ENCODE measurements at places on chromosomes 7 and 10.

- no peak for DNase-seq
These were observed 25.4 kb downstream of the STAM start for GRCh38 chr10:17669185-17669872.

GRCh38 chr10:23200997-23201652 lies 9.0 kb downstream of the PTF1A start:
- no peak for DNase-seq

DNA sequence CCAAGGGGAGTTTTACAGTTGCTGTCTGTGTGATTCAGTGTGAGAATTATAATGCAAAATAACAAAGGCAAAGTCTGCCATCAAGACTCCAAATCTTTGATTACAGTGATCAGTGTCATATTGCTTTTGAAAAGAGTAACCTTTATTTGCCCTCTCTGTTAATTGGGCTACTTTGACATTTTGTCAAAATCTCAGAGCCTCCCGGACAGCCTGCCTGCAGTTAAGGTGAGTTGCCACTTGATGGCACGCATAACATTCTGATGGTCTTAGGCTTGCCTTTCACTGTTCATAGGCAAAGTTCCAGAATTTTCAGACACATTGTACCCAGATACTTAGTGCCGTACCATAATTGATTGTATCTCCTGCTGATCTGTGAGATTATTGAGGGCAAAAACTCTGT lies 253.5 kb downstream of the ABCA13 start:
- no peak for DNase-seq

DNA sequence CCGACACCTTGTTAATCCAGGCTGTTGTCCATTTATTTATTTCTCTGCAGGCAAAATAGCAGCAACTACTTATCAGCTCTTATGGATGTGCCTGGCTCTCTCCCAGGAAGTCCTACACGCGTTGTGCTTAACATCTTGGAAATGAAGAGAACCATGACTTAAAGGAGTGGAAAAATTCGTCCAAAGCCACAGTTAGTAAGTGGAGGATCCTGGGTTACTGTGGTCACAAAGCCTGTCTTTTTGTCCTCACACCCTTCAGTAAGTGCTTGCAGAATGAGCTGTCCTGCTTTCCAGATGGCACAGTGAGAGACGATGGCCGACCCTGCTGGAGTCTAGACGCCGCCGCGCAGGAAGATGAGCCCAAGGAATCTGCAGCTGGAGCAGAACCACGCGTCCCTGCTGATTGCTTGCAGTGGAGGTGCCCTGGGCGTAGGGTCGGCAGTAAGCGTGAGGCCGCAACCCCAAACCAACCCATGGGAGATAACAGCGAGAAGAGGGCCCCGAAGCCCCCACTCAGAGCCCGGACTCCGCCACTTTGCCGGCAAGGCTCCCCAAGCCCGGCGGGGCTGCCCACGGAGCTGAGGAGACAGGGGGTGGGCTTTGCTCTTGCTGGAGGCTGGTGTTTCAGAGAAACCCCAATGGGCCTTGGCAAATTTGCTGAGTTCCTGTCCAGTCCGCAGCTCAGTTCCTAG lies 178.6 kb downstream of the CXCL12 start:
- no peak for DNase-seq

GRCh38 chr10:102649797-102650654 lies 5.7 kb downstream of the TRIM8 start:
- no peak for DNase-seq

GRCh38 chr7:107996072-107996882 lies 6.7 kb downstream of the LAMB1 start:
- DNase-seq: no peak

GRCh38 chr7:38224392-38224791 lies 46.3 kb downstream of the STARD3NL start:
- no peak for DNase-seq

DNA sequence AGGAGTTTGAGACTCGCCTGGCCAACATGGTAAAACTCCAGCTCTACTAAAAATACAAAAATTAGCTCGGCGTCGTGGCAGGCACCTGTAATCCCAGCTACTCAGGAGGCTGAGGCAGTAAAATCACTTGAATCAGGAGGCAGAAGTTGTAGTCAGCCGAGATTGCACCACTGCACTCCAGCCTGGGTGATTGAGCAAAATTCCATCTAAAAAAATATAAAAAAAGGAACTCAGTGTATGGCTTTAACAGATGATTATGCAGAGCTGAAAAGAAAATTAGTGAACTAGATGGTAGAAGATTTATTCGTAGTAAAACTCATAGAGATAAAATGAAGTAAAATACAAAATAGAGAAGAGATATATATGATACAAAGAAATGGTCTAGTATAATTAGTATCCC lies 12.6 kb upstream of the CNOT4 start:
- no peak for DNase-seq

DNA sequence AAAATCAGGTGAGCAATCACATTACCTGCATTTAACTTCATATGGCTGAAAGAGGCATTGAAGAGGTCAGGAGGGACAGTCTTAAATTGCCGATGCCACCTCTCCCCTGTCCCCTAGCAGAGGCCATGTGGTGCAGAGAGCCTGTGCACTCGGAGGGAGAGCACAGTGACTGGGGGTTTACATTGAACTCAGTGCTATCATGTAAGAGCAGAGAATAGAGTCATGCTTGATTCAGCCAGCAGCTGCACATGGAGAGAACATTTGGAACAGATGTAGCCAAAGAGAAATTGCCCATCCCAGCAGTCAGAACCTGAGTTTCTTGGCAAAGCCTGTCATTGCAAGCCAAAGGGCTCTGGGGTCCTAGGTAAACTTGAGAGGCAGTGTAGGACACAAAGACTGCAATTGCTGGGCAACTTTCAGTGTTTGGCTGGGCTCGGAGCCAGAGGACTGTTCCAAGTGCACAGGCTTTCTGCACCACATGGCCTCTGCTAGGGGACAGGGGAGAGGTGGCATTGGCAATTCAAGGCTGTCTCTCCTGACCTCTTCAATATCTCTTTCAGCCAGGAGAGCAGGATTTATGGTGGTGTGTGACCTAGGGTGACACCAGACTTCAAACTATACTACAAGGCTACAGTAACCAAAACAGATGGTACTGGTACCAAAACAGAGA lies 267.1 kb downstream of the REEP3 start:
- no peak for DNase-seq

DNA sequence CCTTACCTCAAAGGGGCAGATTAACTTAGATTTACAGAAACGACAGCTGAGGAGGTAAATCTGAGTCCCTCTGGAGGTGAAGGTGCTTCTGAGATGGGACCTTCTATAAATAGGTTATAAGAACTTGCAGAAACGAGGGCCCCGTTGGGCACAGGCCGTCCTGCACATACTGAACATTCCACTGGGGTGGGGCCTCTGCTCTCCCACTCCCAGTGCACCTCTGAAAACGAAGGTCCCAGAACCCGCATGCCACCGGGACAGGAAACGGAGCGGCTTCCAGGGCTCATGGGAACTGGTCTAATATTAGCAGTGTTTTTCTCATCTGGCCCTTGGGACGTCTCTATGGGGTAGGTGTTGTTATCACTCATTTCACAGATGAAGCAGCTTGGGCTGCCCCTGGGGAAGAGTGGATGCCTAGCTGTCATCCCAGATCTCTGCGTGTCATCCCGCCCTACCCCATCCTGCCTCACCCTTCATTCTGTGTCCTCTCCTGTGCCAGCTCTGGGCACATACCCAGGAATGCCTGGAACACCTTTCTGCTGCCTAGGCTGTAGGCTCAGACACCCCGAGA lies 19.6 kb downstream of the C10orf62 start:
- DNase-seq: no peak

GRCh38 chr10:57654856-57655255 lies 612.8 kb downstream of the IPMK start:
- DNase-seq: no peak

GRCh38 chr10:78066728-78067430 lies 33.2 kb downstream of the RPS24 start:
- no peak for DNase-seq

GRCh38 chr7:106041140-106041717 lies 70.9 kb downstream of the SYPL1 start:
- DNase-seq: no peak

GRCh38 chr10:8919280-8919679 lies 864.8 kb downstream of the GATA3 start:
- DNase-seq: no peak
